ENCODE measurements at places on chromosomes 7 and 10.

- no peak for DNase-seq
These were observed 20.5 kb downstream of the YKT6 start for GRCh38 chr7:44221231-44221791.

- DNase-seq = no peak
These were observed 333.8 kb downstream of the BBS9 start for GRCh38 chr7:33463131-33463530.

DNA sequence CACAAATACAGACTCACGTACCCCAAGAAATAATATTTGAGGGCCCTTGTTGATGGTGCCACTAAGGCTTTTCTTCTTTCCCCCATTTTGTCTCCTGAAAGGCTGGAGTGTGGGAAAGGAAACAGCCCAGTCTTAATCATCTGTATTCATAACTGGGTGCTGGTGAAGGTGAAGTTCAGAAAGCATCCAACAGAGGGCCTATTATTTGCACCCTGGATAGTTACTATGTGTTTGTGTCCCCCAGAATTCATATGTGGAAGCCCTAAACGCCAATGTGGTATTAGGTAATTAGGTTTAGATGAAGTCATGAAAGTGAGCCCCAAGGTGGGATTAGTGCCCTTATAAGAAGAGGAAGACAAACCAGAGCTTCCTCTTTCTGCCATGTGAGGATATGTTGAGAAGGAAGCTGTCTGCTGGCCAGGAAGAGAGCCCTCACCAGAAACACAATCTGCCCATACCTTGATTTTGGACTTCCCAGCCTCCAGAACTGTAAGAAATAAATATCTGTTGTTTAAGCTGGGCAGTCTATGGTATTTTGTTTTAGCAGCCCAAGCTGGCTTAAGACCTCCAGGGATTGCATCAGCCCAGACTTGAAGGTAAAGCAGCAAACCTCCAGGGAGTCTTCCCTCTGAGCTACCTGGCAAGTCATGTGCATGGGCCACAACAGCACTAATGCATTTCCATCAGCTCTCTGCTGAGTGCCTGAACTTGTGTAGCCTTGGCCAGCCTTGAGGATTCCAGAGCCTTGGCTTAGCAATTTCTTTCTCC is 90.0 kb upstream of the ADRB1 start:
- no peak for DNase-seq

- no peak for DNase-seq
These were observed 57.5 kb downstream of the HDAC9 start for GRCh38 chr7:18552943-18553604.

GRCh38 chr7:25537662-25538375 is 309.5 kb upstream of the NPVF start:
- no peak for DNase-seq

DNA sequence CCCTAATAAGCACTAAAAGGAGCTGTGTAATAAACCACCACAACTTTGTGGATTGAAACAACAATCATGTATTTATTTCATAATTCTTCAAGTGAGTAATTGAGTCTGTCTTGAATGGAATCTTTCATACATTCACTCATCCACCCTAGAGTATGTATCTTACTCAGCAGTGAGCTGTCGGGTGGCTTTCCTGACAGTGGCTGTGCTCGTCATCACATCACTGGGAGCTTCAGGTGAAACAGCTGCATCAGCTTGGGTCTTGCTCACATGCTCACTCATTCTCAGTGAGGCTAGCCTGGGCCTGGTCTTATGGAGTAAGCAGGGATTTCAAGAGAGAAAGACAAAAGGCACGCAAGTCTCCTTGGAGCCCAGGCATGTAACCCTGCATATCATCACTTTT is 271.4 kb downstream of the POM121L12 start:
- no peak for DNase-seq

- no peak for DNase-seq
These were observed 67.3 kb downstream of the CACUL1 start for GRCh38 chr10:118687472-118687871.

DNA sequence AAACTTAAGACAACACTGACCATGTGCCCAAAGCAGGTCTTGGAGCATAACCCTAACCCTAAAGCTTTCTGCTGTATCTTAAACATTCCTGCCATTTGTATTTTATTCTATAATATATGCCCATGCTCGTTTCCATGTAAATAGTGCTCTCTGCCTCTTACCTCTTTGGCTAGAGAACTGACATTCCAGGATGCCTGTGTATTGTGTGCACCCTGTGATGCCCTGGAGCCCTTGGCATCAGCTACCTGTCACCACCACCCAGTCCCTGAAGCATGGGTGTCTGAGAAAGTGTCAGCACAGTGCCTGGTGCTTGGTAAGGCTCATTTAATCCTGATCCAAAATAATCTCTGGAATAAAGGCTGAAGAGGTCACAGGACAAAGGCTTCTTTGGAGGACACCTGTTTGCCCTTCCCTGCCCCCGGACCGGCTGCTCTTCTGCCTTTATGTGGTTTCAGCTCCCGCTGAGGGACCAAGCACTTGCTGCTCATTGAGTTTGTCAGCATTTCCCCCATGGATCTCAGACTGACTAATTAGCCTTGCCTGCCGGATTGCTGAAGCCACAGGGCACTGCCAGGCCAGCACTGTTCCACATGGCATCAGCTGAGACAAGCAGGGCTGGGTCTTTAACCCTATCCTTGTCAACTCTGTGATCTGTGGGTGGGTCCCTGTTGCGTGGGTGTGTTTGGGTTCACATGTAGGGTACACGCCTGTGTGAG is 139.1 kb upstream of the SORCS3 start:
- DNase-seq = no peak

- DNase-seq = no peak
These were observed 8.8 kb upstream of the CNOT4 start for GRCh38 chr7:135518748-135519147.

DNA sequence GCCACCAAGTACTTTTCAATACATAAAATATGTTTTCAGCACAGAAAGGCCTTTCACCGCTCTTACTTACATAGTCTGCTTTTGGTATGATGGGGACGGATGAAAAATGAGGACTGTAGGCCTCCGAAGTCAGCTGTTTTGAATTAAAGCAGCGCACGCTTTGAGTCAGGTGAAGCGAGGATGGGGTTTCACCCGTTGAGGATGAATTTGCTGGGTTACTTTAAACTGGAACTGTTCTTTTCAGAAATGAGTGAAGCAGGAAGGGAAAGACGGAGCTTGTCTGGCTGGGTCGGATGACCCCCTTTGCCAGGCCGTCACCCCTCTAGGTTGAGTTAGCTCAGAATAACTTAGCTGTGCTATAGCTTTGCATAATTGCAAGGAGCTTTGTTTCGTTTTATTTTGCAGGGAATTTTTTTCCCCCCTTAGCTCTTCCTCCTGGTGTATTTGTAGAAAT is 40.0 kb downstream of the CUX1 start:
- DNase-seq = no peak

DNA sequence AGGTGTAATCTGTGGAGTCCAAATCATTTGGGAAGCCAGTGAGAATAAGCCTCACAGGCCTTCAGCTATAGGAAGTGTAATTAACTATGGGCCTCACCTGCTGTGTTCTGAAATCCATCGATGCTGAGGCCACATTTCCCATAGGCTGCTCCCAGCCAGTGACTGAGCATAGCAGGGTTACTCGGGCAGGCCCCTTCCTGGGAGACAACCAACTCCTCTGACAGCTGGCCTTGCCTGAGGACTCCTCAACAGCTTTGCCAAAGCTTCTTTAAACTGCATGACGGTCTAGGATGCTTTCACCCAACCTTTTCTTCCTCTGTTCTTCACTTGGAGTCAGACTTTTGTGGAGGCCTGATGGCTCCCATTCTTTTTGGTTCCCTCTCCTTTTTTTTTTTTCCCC is 63.8 kb upstream of the SMNDC1 start:
- DNase-seq = no peak

- DNase-seq = no peak
These were observed 26.2 kb downstream of the CCDC6 start for GRCh38 chr10:59880019-59880717.

DNA sequence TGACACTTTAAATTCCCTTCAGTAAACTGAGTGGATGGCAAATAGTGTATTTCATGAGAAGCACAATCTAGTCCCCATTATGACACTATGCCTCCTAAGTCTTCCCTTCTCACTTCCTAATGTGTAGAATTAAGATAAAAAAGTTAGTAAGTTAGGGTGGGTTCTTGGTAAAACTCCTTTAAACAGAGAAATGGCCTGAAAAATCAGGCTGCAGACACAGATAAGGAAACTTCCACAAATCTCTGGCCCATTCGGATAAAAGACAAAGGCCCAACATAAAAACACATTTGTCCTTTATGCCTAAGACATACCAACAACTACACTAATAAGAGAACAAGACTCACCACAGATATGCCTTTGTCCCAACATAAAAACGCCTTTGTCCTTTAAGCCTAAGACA is 21.5 kb downstream of the AKR1C8 start:
- no peak for DNase-seq

DNA sequence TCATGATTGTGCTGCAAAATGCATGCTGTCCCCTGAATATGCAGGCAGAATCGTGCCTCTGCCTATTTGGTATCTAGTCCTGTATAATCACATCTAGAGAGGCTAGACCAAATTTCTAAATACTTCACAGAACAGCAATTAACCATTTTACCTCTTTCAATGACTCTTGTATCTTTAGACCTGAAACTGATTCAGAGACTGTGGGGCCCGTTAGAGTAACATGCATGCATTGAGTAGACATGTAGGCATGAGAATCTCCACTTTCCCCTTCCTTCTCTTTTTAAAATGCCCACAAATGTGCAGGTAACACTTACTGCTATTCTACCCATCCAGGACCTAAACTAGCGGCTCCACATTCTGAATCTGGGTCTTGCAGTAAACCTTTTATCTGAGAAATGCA is 8.8 kb downstream of the ZNF92 start:
- no peak for DNase-seq

DNA sequence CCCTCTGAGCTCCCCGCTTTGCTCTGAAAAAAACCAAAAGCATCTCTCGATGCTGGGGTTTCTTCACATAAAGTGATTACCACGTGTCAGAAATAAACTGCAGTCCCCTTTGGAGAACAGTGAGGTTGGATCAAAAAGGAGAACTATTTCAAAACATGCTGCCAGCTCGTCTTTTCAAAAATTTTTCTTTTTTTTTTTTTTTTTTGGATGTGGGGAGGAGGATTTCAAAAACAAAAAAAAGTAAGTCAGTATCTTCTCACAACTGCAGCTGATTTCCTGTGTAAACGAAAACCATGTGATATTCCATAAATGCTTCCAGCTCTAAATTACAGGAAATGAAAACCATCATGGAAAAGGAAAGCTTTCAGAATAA is 155.0 kb upstream of the LYZL2 start:
- no peak for DNase-seq

GRCh38 chr10:73926152-73926764 is 15.3 kb downstream of the PLAU start:
- no peak for DNase-seq

DNA sequence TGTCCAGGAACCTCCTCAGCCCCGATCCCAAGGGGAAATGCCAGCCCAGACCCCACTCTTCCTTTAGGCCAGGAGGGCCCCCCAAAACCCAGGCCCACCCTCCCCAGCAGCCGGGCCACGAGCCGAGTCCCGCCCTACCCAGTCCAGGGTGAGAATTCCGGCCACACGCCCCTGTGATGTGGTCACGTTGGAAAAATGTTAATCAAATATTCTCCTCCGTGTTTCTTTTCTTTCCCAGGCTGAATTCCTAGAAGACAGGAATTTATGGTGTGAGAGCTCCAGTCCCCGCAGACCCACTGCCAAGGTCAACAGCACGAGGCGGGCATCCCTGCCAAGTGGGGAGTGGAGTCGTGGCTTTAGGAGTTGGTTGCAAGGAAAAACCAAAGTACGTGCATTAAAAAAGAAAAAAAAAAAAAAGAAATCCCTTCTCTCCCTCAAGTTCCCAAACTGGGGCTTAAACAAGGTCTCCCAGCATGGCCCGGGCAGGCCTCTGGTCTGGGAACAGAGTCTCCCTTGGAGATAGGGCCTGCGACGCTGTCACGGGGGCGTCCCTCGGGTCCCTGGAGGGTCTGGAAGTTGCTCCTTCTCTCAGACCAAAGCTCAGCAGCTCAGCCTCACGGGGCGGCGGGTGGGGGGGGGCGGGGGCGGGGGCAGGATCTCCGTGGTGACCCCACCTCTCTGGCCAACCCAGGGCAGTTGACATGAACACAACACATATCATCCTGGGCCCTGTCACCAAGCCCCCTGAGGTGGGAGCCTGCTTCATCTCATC is 28.1 kb upstream of the ELN start:
- no peak for DNase-seq

DNA sequence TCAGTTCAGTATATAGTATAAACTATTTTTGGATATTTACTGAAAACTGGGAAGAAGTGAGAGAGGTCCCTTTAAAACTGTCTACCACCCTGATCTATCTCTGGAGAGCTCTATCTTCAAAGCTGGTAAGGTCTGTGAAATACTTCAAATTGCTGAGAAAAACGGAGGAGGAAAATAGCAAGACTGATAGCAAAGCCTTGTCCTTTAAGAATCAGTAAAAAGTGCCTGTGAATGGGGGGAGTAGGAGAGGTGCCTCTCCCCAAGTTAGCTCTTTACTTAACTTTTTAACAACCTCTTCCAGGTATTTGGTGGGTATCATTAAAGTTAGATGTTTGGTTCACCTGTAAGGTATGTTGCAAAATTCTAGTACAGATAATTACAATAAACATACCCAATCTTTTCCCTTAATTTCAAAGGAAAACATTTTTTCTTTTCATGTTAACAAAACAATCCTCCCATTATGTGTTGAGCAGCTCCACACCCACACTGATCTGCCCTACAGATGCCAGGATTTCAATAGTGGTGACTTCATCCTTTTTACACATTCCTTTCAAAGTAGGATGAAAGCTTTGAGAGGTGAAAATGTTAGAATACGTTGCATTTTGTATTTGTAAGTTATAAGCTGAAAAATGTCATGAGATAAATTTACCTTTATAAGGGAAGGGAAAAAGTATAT is 149.2 kb downstream of the CRPPA start:
- DNase-seq = no peak

GRCh38 chr10:32163071-32163761 is 107.0 kb upstream of the KIF5B start:
- DNase-seq = no peak

DNA sequence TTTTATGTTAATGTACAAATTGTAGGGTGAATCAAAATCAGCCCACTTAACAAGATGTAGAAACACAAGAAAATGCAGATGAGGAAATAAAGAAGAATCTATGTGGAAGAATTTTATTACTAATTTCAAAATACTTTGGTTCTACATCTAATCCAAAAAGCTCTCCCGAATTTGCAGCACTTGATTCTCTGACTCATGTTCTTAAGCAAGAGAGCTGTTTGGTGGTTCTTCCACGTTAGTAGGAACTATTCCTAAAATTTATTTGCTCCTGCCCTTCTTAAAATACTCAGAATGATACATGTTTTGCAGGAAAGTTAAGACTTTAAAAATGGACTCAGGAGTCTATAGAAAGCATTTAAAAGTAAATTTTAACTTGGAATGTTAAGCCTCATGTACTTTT is 91.8 kb downstream of the ZMYND11 start:
- no peak for DNase-seq

GRCh38 chr10:31822616-31823318 is 105.9 kb downstream of the ARHGAP12 start:
- DNase-seq = no peak

- DNase-seq = no peak
These were observed 7.1 kb downstream of the NKX2-3 start for GRCh38 chr10:99539820-99540219.
